ENCODE measurements at places on chromosomes 12 and 14. TPM values are rescaled to one million over a fixed set of nuclear protein-coding genes. Genes with fewer than 3 reads are reported as not detected.

DNA sequence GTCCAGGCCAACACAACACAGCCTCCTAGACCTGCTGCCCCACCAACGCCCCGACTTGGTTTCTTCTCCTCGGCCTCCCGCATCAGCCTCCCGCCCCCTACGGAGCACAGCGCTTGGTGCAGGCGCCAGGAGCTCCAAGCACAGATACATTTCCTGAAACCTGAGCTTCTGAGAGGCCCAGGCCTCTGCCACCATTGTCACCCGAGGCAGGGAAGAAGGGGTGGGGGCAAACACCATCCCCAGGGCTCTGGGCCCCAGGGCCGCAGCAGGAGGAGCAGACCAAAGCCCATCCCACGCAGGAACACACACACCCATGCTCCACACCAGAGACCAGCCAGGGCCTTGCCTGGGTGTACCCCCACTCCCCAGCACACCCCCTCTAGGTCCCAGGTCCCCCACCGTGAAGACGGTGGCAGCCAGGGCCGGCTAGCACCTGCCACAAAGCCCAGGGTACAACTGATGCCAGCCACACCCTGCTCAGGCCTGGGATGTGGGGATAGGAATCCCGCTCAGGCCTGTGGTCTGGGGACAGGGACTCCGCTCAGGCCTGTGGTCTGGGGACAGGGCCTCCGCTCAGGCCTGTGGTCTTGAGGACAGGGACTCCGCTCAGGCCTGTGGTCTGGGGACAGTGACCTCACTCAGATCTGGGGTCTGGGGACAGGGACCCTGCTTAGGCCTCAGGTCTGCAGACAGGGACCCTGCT is 5.4 kb downstream of the JAG2 start:
- no peak for DNase-seq

- DNase-seq, result no peak
Measured at GRCh38 chr12:92971859-92972524, 42.9 kb upstream of the EEA1 start.

DNA sequence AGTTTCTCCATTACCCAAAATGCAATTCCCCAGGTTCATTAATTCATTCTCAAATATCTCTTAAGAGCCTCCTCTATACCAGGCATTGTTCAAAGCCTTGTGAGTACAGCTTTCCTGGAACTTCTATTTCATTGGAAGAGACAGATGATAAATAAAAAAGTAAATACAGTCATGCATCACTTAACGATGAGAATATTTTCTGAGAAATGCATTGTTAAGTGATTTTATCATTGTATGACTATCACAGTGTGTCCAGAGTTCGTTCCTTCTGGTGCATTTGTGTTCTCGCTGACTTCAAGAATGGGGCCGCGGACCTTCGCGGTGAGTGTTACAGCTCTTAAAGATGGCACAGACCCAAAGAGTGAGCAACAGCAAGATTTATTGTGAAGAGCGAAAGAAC is 66.0 kb downstream of the ANO4 start:
- DNase-seq, result no peak

GRCh38 chr14:88503754-88504406 is 50.9 kb downstream of the PTPN21 start:
- no peak for DNase-seq

DNA sequence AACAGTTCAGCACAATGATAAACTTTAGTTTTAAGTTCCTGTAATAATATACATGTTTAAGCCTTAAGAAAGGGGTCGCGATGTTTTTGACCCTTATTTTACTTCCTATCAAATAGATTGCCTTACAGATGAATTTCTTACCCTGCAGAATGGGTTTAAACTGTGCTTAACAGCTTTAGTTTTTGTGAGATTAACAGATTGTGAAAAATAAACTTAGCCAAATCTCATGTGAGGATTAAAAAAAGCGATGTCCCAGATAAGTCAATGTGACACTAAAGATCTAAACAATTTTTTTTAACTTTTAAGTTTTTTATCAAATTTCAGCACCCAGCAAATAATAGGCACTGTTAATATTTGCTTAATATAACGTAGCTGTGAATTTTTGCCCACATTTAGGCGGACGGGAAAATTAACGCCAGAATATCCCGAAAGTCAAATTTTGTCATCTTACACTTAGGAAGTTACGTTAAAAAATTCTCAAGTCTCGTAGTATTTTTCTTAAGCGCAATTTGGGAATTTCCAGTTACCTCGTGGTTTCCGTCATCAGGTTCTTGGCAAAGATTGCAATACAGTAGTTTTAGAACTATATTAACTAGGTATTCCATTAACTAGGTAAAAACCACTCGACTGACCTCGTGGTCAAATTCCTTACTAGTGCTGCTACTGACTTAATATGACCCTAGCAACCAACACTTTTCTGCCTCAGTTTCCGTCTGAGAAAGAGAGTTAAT is 1.2 kb downstream of the HNRNPC start:
- no peak for DNase-seq

DNA sequence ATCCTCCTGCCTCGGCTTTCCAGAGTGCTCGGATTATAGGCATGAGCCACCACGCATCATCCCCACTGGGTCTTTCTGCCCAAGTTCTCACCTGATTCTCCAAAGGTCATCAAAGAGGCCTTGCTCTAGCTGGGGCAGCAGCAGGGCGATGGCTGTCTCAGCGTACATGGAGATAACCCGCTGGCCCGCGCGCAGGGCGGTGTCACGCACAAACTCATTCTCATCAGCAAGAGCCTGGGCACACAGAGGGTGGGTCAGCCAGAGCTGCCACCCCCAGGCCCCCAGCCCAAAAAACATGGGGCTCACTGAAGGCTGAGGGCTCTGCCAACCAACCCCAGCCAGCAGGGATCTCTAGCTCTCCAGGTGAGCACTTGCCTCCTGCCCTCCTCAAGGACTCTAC is 27.7 kb upstream of the RAB35 start:
- no peak for DNase-seq

DNA sequence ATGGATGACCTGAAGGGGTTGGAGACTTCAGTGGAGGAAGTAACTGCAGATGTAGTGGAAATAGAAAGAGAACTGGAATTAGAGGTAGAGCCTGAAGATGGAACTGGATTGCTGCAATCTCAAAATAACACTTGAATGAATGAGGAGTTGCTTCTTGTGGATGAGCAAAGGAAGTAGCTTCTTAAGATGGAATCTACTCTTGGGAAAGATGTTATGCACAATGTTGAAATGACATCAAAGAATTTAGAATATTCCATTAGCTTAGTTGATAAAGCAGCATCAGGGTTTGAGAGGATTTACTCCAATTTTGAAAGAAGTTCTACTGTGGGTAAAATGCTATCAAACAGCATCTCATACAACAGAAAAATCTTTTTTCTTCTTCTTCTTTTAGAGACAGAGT is 186.4 kb upstream of the PRKD1 start:
- DNase-seq, result no peak

GRCh38 chr14:22512106-22512814 is 76.8 kb downstream of the DAD1 start:
- DNase-seq, result no peak

DNA sequence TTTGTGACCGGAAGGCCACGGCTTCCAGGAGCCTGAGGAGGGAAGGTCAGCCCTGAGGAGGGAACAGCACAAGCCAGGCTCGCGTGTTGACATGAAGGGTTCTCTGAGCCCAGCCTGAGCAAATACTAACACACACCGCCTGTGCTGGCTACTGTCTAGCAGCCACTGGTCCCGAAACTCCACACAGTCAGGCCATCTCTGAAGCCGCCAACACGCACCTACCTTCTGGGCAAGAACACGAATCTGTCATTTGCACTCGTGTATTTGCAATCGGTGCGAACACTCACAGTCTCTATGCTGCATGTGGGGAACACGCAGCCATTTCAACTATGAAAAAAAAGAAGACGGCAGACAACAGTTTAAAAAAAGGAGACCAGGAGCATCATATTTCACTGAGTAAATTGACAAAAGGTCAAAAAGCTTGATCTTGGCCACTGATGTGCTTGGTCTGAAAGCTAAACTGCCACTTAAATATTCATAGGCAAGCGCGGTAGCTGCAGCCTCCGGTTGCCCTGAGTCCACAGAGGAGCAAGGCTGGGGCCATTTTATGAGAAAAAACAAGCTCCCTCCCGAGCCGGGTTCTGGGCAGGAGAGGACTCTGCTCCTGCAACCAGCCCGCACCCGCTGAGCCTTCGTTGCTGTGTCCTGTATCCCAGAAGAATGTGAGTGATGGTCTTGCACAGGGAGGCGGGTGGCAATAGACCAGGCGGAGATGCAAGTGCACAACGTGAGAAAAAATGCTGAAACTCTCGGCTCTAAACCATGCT is 57.8 kb downstream of the RIMBP2 start:
- DNase-seq, result no peak

FAM161B gene
- 3.3 TPM for total RNA-seq

MMP17 gene
- total RNA-seq, result not detected

PLCZ1 gene
- not detected for total RNA-seq

CCND2 gene
- total RNA-seq, result 197 TPM

ERO1A gene
- 92.6 TPM for total RNA-seq

ETFBKMT gene
- total RNA-seq, result 1.2 TPM

KLRF2 gene
- total RNA-seq, result not detected

FAM181A gene
- not detected for total RNA-seq

GLS2 gene
- 2.8 TPM for total RNA-seq

Data from T-helper 17 cell (primary cell).